EL (cell line): ENCODE measurements at places on chromosomes 16 and 17.

GRCh38 chr16:83137326-83137781 lies 510.6 kb downstream of the CDH13 start:
- DNase-seq, result peak; percentile 89

GRCh38 chr16:4403133-4403949 lies 13.1 kb downstream of the CORO7 start:
- no peak for DNase-seq

DNA sequence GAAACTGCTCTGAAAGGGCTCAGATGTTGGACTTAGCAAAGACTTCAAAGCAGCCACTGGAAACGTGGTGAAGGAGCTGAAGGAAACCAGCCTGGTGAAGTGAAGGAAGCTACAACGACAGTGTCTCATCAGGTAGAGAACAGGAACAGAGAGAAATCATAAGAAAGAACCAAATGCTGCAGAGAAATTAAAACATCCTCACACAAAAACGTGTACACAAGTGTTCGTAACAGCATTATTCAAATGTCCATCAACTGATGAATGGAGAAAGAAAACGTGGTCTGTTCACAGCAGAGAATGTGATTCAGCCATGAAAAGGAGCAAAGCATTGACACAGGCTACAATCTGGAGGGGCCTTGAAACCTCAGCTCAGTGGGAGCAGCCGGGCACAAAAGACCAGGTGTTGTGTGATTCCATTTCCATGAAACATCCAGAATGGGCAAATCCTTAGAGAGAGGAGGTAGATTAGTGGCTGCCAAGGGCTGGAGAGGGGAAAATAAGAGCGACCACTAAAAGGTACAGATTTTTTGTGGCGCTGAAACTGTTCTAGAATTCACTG lies 26.9 kb downstream of the IFT140 start:
- DNase-seq, result no peak

- DNase-seq, result no peak
These were observed 26.3 kb downstream of the AMFR start for GRCh38 chr16:56399047-56399446.

DNA sequence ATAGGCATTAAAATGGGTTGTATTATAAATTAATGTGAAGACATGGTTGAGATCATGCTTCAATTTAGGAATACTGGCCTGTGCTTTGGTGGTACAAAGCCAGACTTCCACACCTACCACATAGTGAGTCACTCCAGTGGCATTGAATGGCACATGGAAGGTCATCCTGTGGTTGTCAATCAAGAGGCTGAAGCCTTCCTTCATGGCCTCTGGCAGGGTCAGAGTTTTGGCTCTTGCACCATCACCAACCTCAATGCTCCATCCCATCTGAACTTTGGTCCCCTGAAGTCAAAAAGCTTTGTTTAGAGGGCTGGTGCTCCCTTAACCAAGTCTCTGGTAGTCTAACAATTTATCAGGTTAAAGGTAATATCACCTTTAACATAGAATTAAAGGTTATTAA lies 6.1 kb downstream of the ZP2 start:
- no peak for DNase-seq

DNA sequence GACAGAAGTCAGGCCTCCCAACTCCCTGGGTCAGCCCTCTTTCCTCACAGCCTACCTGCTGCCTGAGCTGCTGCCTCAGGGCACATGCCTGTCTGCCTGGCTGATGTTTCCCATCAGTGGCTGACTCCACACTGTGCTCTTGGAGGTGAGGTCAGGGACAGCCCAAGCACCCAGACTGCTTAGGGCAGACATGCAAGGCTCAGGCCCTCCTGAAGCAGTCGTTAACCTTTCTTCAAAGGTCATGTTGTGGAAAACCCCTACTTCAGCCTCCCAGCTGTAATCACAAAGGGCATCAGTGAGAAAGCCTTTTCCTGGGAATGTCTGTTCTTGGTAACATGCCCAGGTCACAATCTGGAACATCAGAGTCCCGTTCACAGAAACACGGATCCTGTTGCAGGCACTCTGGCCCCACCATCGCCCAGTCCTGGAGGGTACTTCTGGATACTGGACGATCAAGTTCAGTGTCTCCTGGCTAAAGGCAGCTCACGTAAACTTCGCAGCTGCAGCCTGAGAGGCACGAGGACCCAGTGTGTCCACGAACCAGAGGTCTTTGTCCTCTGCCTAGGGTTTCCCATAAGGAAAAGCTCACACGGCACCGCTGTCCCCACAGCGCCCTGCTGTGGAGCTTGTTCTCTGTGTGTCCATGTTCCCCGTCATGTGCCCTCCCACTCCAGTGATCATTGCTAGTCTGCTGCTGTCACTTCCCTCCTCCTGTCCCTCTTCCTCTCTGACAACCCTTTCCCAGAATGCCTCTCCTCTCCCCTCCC lies 54.9 kb downstream of the GNAO1 start:
- peak; percentile 93 for DNase-seq

DNA sequence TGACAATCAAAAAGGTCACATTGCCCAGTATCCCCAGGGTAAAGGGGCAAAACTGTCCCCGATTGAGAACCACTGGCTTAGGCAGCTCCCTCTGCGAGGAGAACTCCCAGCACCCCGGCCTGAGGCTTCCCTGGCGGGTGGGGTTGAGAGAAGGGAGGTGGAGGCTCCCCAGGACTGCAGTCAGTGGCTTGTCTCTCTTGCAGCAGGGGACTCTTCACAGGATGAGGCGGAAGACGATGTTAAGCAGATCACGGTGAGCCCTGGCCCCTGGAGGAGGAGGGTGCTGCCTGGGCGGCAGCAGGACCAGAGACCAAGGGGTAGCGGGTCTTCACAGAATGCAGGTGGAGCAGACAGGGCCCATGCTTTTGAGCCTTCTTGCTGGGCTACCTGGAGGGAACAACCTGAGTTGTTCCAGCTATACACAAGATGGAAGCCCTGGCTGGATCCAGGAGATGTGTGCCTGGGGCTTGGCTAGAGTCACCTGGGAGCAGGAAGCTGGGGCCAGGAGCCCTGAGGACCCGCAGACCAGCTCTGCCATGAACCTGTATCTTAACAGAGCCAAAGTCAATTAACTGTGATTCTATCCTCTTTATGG lies 16.8 kb downstream of the POLR3E start:
- DNase-seq, result no peak

DNA sequence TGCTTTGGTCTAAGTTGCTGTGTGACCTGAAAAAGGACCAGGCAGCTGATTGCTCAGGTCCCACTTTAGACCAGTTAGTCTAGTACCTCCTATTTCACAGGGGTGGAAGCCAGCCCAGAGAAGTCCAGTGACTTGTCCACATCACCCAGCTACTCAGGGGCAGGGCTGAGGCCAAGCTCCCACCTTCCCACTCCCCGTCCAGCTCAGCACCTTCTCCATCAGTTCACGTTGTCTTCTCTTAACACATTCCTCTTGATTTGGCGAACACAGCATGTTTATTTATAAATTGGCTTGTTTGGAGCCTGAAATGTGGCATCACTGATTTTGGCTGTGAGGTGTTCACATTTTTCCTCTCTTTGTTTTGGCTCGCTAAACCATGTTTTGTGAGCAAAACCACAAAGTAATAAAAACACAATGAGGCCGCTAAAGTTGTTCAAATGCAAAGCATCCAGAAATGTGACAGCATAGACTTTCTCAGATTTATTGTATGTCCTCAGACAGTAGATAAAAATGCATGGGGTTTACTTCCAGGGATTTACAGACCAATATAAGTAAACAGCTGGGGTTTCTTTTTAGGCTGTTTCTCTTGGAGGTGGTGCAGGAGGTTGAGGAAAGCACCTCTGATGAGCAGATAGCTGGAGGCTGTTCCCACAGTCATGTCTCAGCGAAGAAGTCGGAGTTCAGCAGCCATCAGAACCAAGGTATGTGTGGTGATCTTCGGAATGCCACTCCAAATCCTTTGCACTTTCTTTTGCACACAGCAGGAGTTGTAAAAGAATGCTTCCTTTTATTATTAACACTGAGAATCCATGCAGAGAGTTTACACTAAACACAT lies 88.4 kb downstream of the PLXDC1 start:
- DNase-seq, result peak; percentile 51

DNA sequence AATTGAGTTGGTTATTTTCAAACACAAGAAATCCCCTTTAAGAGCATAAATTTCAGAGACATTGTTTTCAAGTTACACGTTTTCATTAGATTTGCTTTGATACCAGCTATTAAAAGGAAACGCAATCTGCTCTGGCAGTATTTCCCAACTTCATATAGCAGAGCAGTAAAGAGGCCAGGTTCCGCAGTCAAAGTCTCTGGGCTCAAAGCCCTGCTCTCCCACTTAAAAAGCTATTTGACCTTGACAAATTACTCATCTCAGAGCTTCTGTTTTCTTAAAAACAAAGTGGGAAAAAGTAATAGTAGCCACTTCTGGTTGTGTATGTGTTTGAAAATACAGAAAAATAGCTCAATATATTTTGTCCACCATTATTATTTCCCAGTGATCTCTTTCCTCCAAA lies 89.7 kb upstream of the CDYL2 start:
- DNase-seq, result no peak

DNA sequence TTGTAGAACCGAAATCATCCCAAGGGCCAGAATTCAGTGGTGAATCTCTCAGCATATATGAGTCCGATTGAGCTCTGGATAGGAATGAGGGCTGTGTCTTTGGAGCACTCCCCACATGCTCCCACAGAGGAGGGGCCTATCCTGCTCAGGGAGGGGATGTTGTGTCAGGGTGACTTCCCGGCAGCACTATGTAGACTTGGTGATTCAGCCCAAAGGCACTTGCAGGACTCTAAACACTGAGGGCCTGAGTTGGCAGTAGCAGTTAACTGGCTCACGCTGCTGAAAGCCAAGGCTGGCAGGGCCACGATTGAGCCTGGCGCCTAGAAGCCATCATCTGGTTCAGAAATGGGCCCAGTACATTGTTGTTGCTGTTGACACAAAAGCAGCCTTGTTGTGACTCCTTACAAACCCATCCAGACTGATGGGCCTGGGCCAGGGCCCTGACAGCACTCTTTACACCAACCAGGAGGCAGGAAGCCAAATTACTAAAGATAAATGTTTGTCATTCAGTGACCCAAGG lies 31.9 kb downstream of the NMT1 start:
- DNase-seq, result peak; percentile 99

DNA sequence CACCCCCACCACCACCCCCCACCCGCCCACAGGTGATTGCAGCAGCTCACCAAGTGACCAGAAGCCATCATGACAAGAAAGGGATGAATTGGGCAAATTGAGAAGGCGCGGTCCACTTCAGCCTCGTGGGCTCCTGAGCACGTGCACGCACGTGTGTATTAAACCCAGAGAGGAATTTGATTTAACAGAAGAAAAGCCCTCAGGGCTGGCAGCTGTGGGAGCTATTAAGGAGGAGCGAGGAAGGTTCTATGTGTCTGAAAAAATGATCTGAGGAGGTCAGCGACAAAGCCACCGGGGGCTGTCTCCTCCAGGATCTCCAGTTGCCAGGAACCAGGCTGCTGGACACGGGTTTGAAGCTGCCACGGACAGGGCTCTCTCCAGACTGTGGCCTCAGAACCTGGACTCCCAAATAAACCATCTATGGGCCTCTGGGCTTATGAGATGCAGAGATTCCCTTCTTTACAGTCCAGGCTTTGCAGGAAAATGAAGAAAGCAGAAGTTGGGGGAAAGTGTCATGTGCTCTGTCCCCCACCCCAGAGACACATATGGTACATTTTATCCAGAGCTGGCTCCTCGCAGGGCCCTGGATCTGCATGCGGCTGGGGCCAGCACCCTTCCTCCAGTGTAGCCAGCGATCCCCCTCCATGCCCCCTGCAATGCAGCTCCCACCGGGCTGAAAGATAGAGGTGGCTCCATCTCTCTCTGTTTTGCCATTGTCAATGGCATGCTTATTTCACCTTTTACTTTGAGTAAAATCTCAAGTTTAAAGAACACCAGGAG lies 219.7 kb upstream of the RPL38 start:
- DNase-seq, result no peak

DNA sequence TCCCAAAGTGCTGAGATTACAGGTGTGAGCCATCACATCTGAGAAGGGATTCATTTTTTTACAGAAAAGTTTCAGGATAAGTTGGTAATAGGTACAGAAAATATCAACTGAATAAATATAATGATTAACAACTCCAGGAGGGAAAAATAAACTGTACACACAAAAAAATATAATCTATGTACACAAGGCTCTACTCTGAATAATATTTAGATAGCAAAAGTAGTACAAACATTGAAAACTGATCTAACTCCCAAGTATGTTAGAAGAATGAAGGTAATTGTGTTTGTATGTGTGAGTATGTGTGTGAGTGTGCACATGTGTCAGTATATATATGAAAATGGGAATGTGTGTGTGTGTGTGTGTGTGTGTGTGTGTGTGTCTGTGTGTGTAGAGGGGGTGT lies 20.4 kb downstream of the TUBD1 start:
- no peak for DNase-seq

GRCh38 chr17:75679706-75680211 lies 12.6 kb downstream of the SAP30BP start:
- DNase-seq, result peak; percentile 38

GRCh38 chr17:43183921-43184320 lies 12.9 kb downstream of the NBR1 start:
- no peak for DNase-seq

GRCh38 chr16:12661656-12662172 lies 142.0 kb downstream of the CPPED1 start:
- peak; percentile 32 for DNase-seq

- no peak for DNase-seq
These were observed 145.7 kb upstream of the IRX3 start for GRCh38 chr16:54431997-54432896.

- peak; percentile 21 for DNase-seq
These were observed 161.8 kb upstream of the NOG start for GRCh38 chr17:56431736-56432135.

- DNase-seq, result no peak
These were observed at the start of gene EPN3 for GRCh38 chr17:50532452-50533024. EPN3 (plus strand) TSS chr17:50532735; CDS start chr17:50536557, 3,822 bp downstream.

DNA sequence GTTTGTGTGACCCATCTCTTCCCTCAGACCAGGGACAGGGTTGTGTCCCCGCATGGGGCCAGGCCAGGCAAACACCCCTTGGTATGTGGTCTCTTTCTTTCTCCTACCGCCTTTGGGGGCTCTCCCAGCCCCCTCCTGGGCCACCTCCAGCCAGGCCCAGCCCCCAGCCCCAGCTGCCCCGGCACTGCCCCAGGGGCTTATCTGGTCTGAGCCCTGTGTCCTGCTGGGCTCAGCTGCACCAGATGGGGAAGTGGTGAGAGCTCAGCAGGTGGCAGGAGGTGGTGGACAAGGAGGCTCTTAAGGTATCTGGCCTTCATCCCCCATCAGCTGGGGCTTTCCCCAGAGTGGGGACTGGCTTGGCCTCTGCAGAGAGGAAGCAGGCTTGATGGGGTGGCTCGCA lies 8.7 kb downstream of the ADAM11 start:
- DNase-seq, result no peak
